ENCODE measurements at places on chromosomes 2 and 18.
A peak's percentile ranks its signal among the peaks of the same experiment; 100 is the strongest.

GRCh38 chr2:184394642-184395041, 203.7 kb upstream of the ZNF804A start:
- no peak for DNase-seq

- DNase-seq: no peak
Observed at GRCh38 chr2:9095690-9096089, 92.2 kb upstream of the MBOAT2 start.

GRCh38 chr18:8835521-8835953, 130.2 kb downstream of the MTCL1 start:
- no peak for DNase-seq

DNA sequence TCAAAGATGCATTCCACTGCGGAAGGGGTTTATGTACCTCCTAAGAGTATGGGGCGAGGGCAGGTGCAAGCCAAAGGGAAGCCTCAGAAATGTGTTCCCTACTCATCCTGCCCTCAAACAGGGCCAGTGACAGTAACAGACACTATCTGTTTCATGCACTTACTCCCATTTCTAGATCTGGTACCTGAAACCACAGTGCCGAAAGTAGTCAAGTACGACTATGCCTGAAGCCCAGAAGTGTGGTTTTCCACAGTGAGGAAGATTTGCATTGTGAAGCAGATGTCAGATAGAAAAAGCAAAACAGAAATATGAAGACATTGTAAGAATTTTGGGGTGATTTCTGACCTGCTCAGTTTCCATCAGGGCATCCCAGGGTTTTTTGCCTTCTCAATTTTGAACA, 748.7 kb downstream of the RNF144A start:
- DNase-seq: no peak

DNA sequence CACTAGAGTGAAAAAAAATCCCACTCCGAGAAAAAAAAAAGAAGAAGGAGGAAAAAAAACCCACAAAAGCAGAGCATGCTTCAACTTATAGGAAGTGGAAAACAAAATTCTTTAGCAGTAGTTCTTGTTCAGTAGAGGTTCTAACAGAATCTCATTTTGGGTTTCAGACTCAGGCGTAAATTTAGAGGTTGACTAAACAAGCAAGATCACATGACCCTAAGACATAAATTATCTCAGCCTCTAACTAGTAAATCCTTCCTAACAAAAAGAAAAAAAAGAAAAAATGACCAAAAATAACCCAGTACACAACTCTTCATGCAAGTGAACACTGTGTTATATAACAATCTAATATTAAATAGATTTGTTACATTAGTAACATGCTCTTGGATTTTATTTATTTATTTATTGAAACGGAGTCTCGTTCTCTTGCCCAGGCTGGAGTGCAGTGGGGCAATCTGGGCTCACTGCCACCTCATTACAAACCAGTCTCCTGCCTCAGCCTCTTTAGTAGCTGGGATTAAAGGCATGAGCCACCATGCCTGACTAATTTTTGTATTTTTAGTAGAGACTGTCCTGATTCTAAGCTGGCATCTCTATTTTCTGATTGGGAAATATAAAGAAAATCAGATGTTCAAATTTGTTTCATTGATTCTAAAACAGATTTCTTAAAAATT, 35.4 kb downstream of the PPP4R3B start:
- no peak for DNase-seq

DNA sequence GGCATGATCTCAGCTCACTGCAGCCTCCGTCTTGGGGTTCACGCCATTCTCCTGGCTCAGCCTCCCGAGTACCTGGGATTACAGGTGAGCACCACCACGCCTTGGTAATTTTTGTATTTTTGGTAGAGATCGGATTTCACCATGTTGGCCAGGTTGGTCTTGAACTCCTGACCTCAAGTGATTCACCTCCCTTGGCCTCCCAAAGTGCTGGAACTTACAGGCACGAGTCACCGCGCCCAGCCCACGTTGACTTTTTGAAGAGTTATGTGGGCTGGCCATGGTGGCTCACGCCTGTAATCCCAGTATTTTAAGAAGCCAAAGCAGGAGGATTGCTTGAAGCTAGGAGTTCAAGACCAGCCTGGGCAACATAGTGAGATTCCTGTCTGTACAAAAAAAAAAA, 20.8 kb downstream of the CCL20 start:
- DNase-seq: no peak

GRCh38 chr18:46163941-46164499, 59.8 kb downstream of the HAUS1 start:
- no peak for DNase-seq

DNA sequence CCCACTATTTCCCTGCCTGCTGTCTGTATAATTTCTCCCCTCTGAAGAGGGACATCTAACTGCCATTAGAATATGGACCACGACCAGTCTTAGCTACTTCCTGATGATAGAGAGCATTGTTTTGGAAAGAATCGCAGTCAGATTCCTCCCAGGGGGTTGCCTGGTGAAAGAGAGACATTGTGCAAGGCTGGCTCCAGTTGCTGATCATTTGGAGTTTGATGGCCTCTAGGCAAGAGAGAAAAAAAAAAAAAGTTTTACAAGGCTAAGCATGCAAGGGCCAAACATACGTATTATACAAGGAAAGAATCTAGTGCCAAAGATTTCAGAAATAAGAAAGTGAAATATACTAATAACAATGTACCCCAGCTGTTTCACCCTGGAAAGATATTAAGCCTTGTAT, 182.2 kb downstream of the CMPK2 start:
- DNase-seq: no peak

- no peak for DNase-seq
Observed at GRCh38 chr2:3598912-3599854, 4.3 kb downstream of the COLEC11 start.

DNA sequence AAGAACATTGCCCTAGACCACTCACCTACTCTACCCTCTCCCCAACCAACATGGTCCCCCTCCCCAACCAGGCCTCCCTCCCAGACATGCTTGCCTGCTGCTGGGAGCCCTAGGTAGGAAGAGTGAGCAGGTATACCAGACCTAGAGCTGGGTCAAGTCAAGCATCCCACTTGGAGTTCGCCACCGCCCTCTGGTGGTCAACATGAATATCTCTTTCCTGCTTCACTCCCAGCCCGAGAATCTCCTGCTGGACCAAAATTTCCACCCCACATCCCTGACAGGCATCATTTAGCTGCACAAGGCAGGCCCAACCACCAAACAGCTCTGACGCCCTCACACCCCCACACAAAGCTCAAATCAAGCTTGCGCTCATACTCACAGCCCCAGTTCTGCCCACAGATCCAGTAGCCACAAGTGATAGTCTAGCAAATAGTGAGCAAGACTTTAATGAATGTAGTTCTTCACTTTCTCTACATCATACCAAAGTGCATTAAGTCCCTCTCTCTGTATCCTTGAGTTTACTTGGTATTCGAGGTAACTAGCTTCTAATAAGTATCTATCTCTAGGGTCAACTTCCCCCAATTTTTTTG, 116.0 kb downstream of the TNS1 start:
- DNase-seq: peak; percentile 37

GRCh38 chr2:88658881-88659537, 31.7 kb upstream of the EIF2AK3 start:
- DNase-seq: no peak

GRCh38 chr2:197606180-197606579, 69.2 kb downstream of the RFTN2 start:
- no peak for DNase-seq

DNA sequence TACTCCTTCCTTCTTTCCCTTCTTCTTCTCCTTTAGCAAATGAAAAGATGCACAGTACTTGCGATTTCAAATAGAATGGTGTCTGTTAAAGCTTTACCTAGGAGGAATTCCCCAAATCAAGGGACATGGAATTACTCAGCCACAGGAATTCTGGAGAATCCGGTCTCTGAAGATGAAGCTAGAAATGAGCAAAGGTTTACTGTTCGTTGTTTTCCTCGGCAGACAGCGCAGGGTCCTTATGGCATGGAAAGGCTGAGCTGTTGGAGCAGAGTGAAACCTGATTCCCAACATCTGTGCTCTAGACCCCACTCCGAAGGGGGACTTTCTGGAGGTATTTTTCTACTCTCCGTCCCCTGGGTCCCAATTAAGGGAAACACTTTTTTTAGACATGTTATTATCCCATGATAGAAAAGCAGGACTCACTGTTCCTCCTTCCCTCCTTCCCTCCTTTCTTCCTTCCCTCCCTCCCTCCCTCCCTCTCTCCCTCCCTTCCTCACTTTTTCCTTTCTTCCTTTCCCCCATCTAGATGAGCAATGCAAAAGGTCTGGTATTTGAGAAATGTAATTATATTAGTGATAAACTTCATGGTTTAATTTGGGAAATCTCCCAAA, 47.1 kb downstream of the CDCA7 start:
- DNase-seq: no peak

Measured in central memory CD4-positive, alpha-beta T cell (primary cell).